Stimulated activated CD8-positive, alpha-beta memory T cell treated with anti-CD3 and anti-CD28 coated beads, Interleukin-15, amount 100 ng/mL, for 24 hours (primary cell): ENCODE measurements at places on chromosomes 7 and 10.

DNA sequence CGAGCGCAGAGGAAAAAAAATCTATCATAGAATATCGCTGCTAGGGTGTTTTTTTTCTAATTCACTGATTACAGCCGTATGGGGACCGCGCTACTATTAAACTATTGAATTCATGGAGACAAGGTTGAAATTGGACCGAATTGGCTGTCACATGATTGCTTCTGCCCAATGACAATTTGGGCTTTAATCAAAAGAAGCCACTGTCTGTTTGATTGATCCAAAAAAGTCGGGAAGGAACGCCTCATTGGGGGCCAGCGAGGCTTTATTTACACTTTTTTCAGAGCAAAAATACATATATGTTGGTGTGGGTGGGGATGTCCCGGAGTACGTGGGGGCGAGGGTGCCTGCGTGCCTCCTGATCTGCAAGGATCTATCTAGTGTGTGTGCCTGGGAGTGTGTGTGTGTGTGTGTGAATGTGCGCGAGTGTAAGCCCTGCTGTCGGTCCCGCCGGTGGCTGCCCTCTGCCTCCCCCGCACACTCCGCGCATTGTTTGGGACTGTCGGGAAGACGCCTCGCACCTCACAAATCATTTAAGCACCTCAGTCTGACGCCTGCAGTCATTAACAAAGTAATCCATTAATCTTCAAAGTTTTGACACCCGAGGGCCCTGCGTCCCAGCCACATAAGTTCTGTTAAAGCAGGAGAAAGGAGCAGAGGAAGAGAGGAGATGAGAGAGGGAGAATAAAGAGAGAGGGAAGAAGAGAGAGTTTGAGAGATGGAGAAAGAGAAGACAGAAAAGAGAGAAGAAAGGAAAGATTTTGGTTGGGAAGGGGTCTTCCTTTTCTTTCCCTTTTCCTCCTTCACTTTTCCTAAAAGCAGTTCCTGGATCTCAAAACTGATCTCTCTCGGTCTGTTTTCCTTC, at the start of gene HOXA2:
HOXA2 (minus strand) TSS at position 103 of the 862 bp plus-strand sequence. CDS start 183 bp downstream, outside the sequence.
- DNase-seq, result no peak

- DNase-seq, result no peak
Observed at GRCh38 chr10:71509444-71509843, 112.7 kb downstream of the CDH23 start.

DNA sequence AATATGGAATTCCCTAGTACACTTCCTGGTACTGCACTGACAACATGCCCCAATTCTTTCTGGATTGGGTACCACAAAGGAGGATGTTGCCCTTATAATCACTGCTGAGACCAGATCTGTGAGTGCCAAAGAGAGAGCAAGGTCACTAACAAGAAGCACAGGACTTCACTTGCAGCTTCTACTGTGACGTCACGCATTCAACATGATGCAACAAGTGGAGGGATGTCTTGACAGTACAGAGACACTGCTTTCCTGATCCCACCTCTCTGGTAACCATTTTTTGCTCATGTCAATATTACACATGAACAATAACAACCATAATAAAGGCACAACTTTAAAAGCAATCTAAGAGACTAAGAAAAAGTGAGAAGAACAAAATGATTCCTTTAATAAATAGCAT, 414.1 kb upstream of the LRRN3 start:
- no peak for DNase-seq

DNA sequence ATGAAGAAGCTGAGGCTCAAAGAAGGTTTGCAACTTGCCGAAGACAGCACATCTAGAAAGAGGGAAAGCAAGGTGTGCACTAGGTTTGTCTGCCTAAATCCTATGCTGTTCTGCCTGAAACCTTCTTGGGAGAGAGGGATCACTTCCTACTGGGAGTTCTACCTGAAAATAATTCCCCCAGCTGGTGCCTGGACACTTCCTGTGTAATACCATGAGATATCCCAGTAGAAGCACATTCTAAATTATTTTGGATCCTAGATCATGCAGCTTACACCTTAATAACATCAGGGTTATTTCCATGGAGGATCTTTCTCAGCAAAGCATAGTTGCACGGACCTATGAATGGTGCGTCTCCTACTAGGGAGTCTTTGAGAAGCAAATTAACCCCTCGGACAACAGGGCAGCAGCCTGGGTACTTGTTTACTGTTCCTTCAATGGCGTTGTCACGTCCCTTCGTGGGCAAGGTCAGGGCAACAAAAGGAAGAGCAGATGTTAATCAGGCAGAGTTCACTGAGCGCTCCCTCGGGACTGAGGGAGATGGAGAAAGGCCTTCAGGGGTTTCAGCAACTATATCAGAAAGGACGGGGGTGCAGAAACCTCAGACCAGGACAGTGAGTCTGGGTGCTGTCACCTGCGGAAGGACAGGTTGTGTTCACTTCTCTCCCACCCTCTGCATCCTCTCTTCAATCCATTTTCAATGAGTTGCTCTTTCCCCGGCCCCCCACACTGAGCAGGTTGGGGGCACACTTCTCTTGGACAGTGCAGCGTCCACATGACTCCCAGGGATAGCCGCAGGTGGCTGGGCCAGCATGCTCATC, 44.0 kb downstream of the OAT start:
- DNase-seq, result no peak
